ENCODE measurements at places on chromosomes 2 and 18. TPM values are rescaled to one million over a fixed set of nuclear protein-coding genes. Genes with fewer than 3 reads are reported as not detected.

DNA sequence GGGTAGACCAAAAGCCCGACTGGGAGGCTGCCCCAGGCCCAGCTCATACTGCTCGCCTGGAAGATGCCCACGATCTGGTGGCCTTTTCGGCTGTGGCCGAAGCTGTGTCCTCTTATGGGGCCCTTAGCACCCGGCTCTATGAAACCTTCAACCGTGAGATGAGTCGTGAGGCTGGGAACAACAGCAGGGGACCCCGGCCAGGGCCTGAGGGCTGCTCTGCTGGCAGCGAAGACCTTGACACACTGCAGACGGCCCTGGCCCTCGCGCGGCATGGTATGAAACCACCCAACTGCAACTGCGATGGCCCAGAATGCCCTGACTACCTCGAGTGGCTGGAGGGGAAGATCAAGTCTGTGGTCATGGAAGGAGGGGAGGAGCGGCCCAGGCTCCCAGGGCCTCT is 61.7 kb downstream of the TET3 start:
- H3K27ac ChIP-seq, result no peak overlapping the region
- no peaks in the 10 kb centered on the region for H3K36me3 ChIP-seq
- DNase-seq, result no peak
- H3K27me3 ChIP-seq, result no peaks in the 10 kb centered on the region
- no peak overlapping the region for H3K4me3 ChIP-seq

GRCh38 chr2:211204456-211204855 is 648.1 kb downstream of the CPS1 start:
- no peak for DNase-seq
- H3K36me3 ChIP-seq, result no peaks in the 10 kb centered on the region
- H3K4me3 ChIP-seq, result no peak overlapping the region
- no peak overlapping the region for H3K27ac ChIP-seq
- no peaks in the 10 kb centered on the region for H3K4me1 ChIP-seq

DNA sequence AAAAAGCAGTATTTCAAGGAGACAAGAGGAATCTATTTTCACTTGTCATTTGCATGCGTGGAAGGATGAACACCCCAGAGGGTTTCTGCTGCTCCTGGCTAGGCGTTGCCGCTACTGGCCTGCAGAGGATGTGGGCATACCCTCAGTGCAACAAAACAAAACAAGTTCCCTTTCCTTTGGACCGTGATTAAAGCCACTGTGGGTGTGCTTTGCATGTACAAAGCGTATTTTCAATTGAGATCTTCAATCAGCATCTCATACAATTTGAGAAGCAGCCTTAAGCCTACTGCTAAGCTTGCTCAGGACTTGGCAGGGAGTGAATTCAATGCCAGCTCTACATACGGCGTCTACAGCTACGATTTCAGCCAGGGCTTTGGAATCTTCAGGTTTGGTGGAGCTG is 298.4 kb downstream of the LPIN1 start:
- no peaks in the 10 kb centered on the region for H3K4me1 ChIP-seq
- H3K4me3 ChIP-seq, result no peak overlapping the region
- H3K27me3 ChIP-seq, result no peaks in the 10 kb centered on the region
- DNase-seq, result no peak
- no peak overlapping the region for H3K27ac ChIP-seq

ELOA2 gene
- total RNA-seq, result not detected
